Uterus (tissue), 4 donors: ENCODE measurements at places on chromosomes 3 and 15. TPM values are rescaled to one million over a fixed set of nuclear protein-coding genes. Genes with fewer than 3 reads are reported as not detected.

GOLGA6B gene
- not detected for total RNA-seq

PFKFB4 gene
- total RNA-seq: 8.9 TPM

RHCG gene
- 0.58 TPM for total RNA-seq

ST8SIA2 gene
- not detected for total RNA-seq

ZNF502 gene
- total RNA-seq: 20.9 TPM

CCDC54 gene
- not detected for total RNA-seq

AGBL1 gene
- total RNA-seq: not detected

GRIP2 gene
- 3.1 TPM for total RNA-seq

GCSAM gene
- total RNA-seq: not detected

PROK2 gene
- not detected for total RNA-seq

LSMEM2 gene
- total RNA-seq: not detected

TIPARP gene
- 17.9 TPM for total RNA-seq

ANKRD63 gene
- total RNA-seq: not detected

- H3K36me3 ChIP-seq: no peaks in the 10 kb centered on the region
- no peaks in the 10 kb centered on the region for H3K4me1 ChIP-seq
- no peak for DNase-seq
These were observed 218.6 kb downstream of the KLF13 start for GRCh38 chr15:31545257-31545656.

GRCh38 chr3:15010664-15011063 is 54.5 kb downstream of the MRPS25 start:
- no peak for DNase-seq
- H3K27ac ChIP-seq: no peak overlapping the region
- H3K36me3 ChIP-seq: no peaks in the 10 kb centered on the region
- H3K4me1 ChIP-seq: no peaks in the 10 kb centered on the region

DNA sequence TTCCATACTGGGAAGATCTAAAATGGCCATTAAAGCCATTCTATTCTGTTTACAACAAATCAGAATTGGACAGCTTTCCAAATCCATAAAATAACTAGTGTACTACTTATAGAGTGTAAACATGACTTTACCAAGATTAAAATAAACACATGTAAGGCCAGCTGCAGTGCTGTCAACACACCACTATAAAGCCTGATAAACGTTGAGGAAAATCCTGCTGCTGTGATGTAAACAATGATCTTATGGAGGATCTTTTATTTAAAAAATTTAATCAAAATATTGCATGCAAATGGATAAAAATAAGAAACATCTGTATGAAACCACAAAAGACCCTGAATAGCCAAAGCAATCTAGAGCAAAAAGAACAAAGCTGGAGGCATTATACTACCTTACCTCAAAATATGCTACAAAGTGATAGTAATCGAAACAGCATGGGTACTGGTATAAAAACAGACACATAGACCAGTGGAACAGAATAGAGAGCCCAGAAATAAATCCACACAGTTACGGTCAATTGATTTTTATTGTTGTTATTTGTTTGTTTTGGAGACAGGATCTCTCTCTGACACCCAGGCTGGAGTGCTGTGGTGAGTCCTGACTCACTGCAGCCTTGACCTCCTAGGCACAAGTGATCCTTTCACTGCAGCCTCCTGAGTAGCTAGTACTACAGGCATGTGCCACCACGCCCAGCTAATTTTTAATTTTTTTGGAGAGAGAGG is 428.8 kb upstream of the C2CD4B start:
- H3K27me3 ChIP-seq: no peaks in the 10 kb centered on the region
- H3K4me3 ChIP-seq: no peak overlapping the region
- no peaks in the 10 kb centered on the region for H3K36me3 ChIP-seq
- H3K27ac ChIP-seq: no peak overlapping the region
- no peaks in the 10 kb centered on the region for H3K4me1 ChIP-seq

DNA sequence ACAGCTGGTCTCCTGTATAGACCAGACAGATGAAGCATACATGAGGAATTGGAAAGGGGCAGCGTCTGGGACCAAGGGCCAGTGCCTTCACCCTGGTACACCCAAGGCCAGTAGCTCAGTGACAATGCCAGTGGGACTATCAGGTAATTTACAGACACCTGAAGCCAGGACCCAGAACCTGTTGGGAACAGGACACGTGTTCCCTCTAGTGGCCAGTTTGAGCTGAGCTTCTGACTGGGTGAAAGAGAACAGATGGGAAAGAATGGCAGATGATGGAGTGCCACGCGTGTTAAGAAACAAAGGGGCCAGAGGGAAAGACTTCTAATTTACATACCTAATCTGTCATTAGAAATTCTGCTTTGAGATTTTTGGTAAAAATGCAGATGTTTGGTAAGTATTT is 5.1 kb upstream of the SLC25A38 start:
- H3K4me1 ChIP-seq: no peaks in the 10 kb centered on the region
- no peak for DNase-seq
- no peaks in the 10 kb centered on the region for H3K27me3 ChIP-seq

GRCh38 chr3:47630810-47631209 is 52.1 kb upstream of the CSPG5 start:
- H3K4me3 ChIP-seq: no peak overlapping the region
- H3K4me1 ChIP-seq: no peaks in the 10 kb centered on the region
- H3K27ac ChIP-seq: no peak overlapping the region
- no peak for DNase-seq

- no peak for DNase-seq
- no peaks in the 10 kb centered on the region for H3K27me3 ChIP-seq
- H3K4me3 ChIP-seq: no peak overlapping the region
- H3K36me3 ChIP-seq: no peaks in the 10 kb centered on the region
- H3K27ac ChIP-seq: no peak overlapping the region
- no peaks in the 10 kb centered on the region for H3K4me1 ChIP-seq
These were observed 895.6 kb downstream of the ROBO1 start for GRCh38 chr3:78872195-78872594.

- H3K36me3 ChIP-seq: no peaks in the 10 kb centered on the region
- H3K27ac ChIP-seq: no peak overlapping the region
These were observed 503.9 kb upstream of the MDFIC2 start for GRCh38 chr3:70816346-70816745.

- no peak overlapping the region for H3K27ac ChIP-seq
- H3K4me3 ChIP-seq: no peak overlapping the region
- no peaks in the 10 kb centered on the region for H3K4me1 ChIP-seq
- H3K36me3 ChIP-seq: no peaks in the 10 kb centered on the region
- DNase-seq: no peak
- H3K27me3 ChIP-seq: no peaks in the 10 kb centered on the region
These were observed 82.3 kb upstream of the OXTR start for GRCh38 chr3:8851703-8852102.

- DNase-seq: peak; percentile 73
- peak overlapping the region; percentile 85 for H3K27ac ChIP-seq
- H3K4me1 ChIP-seq: no peaks in the 10 kb centered on the region
- no peaks in the 10 kb centered on the region for H3K36me3 ChIP-seq
- no peak overlapping the region for H3K4me3 ChIP-seq
These were observed 34.6 kb downstream of the BTD start for GRCh38 chr3:15636028-15636709.

- H3K27me3 ChIP-seq: no peaks in the 10 kb centered on the region
- H3K27ac ChIP-seq: no peak overlapping the region
- no peak for DNase-seq
These were observed 23.4 kb downstream of the PXK start for GRCh38 chr3:58356054-58356453.

- no peak for DNase-seq
- no peak overlapping the region for H3K4me3 ChIP-seq
- H3K4me1 ChIP-seq: no peaks in the 10 kb centered on the region
- no peaks in the 10 kb centered on the region for H3K27me3 ChIP-seq
- H3K36me3 ChIP-seq: no peaks in the 10 kb centered on the region
These were observed 796.4 kb upstream of the ARPP21 start for GRCh38 chr3:34842706-34843480.

- H3K27me3 ChIP-seq: no peaks in the 10 kb centered on the region
- no peaks in the 10 kb centered on the region for H3K4me1 ChIP-seq
- H3K36me3 ChIP-seq: no peaks in the 10 kb centered on the region
- no peak overlapping the region for H3K27ac ChIP-seq
These were observed 68.1 kb upstream of the PFN2 start for GRCh38 chr3:150038830-150039229.
